ENCODE measurements at places on chromosomes 2 and 18. TPM values are rescaled to one million over a fixed set of nuclear protein-coding genes. Genes with fewer than 3 reads are reported as not detected.

Gene SERPINB13
- not detected for total RNA-seq

Gene CNTNAP5
- total RNA-seq: not detected

Gene PLCD4
- total RNA-seq: 0.51 TPM

Gene ERMN
- 1.5 TPM for total RNA-seq

DNA sequence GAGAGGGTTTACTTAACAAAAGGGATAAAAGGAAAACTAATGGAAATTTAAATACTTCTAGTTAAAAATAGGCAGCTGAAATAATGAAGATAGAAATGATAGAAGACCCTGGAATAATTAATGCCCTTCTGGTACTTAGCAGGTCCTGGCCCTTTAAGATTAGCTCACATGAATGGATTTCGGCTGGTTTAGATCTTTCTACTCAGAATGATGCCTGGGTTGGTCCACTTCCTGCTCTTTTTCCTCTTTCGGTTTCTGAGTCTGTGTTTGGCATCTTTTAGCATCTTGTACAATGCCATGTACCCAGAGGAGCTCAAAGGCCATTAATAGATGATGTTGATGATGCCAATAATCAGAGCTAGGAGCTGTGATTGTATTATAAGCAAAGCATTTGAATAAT lies 290.5 kb downstream of the CLIP4 start:
- H3K4me3 ChIP-seq: no peak overlapping the region
- peaks cover 1% of the 10 kb centered on the region for H3K27me3 ChIP-seq
- no peak for DNase-seq
- H3K4me1 ChIP-seq: no peaks in the 10 kb centered on the region
- no peak overlapping the region for H3K27ac ChIP-seq

Gene TOGARAM2
- 9.6 TPM for total RNA-seq

GRCh38 chr2:215364157-215365155 lies 52.6 kb downstream of the ATIC start:
- DNase-seq: no peak
- H3K4me1 ChIP-seq: no peaks in the 10 kb centered on the region
- no peaks in the 10 kb centered on the region for H3K27me3 ChIP-seq
- H3K36me3 ChIP-seq: peaks cover 40% of the 10 kb centered on the region
- H3K27ac ChIP-seq: no peak overlapping the region
- no peak overlapping the region for H3K4me3 ChIP-seq

Gene INPP4A
- 42.0 TPM for total RNA-seq

GRCh38 chr2:15714609-15715008 lies 122.9 kb downstream of the DDX1 start:
- peaks cover 5% of the 10 kb centered on the region for H3K27me3 ChIP-seq
- no peaks in the 10 kb centered on the region for H3K36me3 ChIP-seq
- DNase-seq: no peak
- no peak overlapping the region for H3K4me3 ChIP-seq

GRCh38 chr2:224952936-224953657 lies 89.2 kb downstream of the DOCK10 start:
- H3K4me3 ChIP-seq: peak overlapping the region; percentile 24
- H3K27ac ChIP-seq: peak overlapping the region; percentile 87
- peaks cover 87% of the 10 kb centered on the region for H3K4me1 ChIP-seq
- DNase-seq: peak; percentile 51
- no peaks in the 10 kb centered on the region for H3K27me3 ChIP-seq
- H3K36me3 ChIP-seq: peaks cover 17% of the 10 kb centered on the region

- no peak overlapping the region for H3K4me3 ChIP-seq
- no peaks in the 10 kb centered on the region for H3K36me3 ChIP-seq
- no peaks in the 10 kb centered on the region for H3K4me1 ChIP-seq
- no peak overlapping the region for H3K27ac ChIP-seq
- no peak for DNase-seq
- peaks cover 7% of the 10 kb centered on the region for H3K27me3 ChIP-seq
These were observed 19.9 kb upstream of the NEDD4L start for GRCh38 chr18:58024139-58024538.

DNA sequence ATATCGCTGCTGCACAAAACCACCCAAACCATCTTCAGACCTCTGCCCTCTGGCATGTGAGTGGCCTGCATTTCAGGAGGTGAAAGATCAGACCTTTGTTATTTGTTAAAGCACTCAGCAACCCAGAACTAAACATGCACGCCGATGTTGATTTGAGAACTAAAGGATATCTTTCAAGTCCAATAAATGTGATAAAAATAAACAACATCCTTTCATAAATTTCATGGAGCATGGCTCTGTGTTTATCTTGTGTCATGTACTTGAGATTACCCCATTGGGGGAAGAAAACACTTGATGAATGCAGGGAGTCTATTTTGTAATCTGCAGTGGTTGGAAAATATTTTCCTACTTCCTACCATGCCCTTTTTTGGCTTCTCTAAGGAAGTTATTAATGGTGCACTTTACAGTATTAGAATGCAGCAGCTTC lies 70.8 kb upstream of the GATA6 start:
- H3K36me3 ChIP-seq: no peaks in the 10 kb centered on the region
- no peak overlapping the region for H3K4me3 ChIP-seq
- H3K4me1 ChIP-seq: no peaks in the 10 kb centered on the region
- DNase-seq: no peak

DNA sequence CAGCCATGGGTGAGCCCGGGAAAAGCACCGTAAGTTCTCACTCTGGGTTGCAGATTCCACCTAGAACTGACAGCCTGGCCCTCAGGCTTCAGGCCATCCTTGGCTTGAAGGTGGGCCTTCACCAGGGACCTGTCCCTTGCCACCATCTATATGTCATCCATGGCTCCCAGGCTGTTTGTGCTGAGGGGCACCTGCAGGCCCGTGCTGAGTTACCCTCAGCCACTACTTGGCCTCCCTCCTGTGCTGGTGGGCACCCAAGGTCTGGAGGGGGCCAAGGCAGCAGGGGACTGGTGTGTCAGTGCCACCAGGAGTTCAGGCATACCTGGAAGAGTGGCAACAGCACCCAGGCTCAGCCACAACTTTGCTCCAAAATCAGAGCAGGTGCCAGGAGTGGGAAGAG lies 326.2 kb upstream of the SMIM21 start:
- H3K36me3 ChIP-seq: no peaks in the 10 kb centered on the region
- no peak for DNase-seq

- no peaks in the 10 kb centered on the region for H3K4me1 ChIP-seq
- no peak for DNase-seq
- no peaks in the 10 kb centered on the region for H3K27me3 ChIP-seq
- no peak overlapping the region for H3K4me3 ChIP-seq
- H3K27ac ChIP-seq: no peak overlapping the region
These were observed 65.8 kb downstream of the KCTD1 start for GRCh38 chr18:26482569-26482968.

GRCh38 chr2:15732341-15733077 lies 140.8 kb downstream of the DDX1 start:
- H3K4me3 ChIP-seq: no peak overlapping the region
- no peaks in the 10 kb centered on the region for H3K36me3 ChIP-seq

DNA sequence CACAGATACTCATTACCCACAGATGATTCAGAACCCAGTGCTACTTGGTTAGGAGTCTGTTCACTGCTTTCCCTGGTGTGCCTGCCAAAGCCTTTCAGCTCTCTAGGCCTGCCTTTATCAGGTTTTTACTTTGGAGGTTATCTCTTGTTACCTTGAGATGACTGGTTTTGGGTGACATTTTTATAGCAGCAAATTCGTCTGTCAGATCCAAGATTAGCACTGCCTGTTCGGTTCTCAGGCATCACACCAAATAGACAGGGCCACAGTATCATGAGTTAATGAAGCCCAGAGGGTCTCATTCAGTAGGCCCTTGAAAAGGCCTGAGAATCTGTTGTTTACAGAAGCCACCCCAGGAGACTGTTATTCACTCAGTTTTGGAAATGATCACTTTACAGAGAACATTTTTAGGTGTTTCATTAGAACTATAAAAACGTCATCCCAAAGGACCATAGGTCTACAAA lies 121.2 kb downstream of the OSBPL6 start:
- no peak for DNase-seq
- H3K4me1 ChIP-seq: no peaks in the 10 kb centered on the region
- H3K27ac ChIP-seq: no peak overlapping the region
- H3K36me3 ChIP-seq: no peaks in the 10 kb centered on the region

- H3K36me3 ChIP-seq: no peaks in the 10 kb centered on the region
- peaks cover 11% of the 10 kb centered on the region for H3K4me1 ChIP-seq
- no peak overlapping the region for H3K27ac ChIP-seq
- no peak overlapping the region for H3K4me3 ChIP-seq
These were observed 4.7 kb upstream of the OSBPL1A start for GRCh38 chr18:24402209-24402785.

GRCh38 chr2:128790541-128791001 lies 471.9 kb upstream of the HS6ST1 start:
- H3K27me3 ChIP-seq: no peaks in the 10 kb centered on the region
- DNase-seq: no peak
- no peaks in the 10 kb centered on the region for H3K36me3 ChIP-seq
- no peaks in the 10 kb centered on the region for H3K4me1 ChIP-seq

Gene KIAA2012
- not detected for total RNA-seq

Gene DSC2
- total RNA-seq: not detected

All from activated CD4-positive, alpha-beta memory T cell treated with anti-CD3 and anti-CD28 coated beads for 36 hours (primary cell).